ENCODE measurements at places on chromosomes 13 and 19.

DNA sequence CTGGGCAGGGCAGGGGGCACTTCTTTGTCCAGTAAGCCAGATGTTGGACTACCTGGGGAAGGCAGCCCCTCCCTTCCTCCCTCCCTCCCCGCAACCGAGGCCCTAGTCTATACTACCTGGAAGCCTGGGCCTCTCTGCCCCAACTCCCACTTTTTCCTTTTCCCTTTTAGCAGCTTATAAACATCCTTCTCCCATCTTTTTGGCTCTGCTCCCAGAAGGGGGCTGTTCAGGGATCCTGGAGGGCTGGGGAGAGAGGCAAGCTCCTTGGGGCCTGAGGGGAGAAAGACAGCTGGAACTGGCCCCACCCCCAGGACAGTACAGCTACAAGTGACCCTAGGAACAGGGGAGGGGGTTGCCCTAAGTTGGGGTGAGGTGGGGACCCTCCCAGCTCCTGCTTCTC is 44.9 kb downstream of the LYL1 start:
- DNase-seq = no peak

GRCh38 chr13:110651726-110652230 is 36.4 kb downstream of the NAXD start:
- no peak for DNase-seq

GRCh38 chr13:110869805-110870706 is 44.8 kb downstream of the ANKRD10 start:
- DNase-seq = peak; percentile 77

DNA sequence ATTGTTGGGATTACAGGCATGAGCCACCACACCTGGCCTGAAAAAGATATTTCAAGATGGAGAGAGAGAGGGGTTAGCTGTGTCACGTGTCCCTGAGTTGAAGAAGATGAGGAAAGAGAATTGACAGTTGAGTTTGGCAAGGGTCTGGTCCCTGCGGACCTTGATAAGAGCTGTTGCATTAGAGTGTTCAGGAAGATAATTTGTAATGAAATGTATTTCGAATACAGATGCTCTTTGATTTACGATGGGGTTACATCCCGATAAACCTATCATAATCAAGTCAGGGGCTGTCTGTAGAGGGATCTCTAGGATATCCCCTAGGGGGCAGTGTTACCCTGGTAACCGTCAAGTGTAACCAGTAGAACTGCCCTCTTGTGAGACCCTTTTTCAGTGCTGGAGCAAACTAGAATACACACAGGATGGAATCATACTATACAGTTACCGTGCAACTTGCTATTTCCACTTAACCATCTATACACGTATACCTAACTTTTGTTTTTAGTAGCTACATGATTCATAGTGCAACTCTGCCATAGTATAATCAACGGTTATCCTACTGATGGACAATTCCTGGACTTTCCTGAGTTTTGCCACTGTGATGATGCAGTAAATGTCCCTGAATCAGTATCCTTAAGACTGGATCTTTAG is 1.5 kb upstream of the ELOF1 start:
- peak; percentile 74 for DNase-seq

- no peak for DNase-seq
These were observed 6.1 kb upstream of the KLK8 start for GRCh38 chr19:51007488-51007887.

- no peak for DNase-seq
These were observed 21.3 kb upstream of the F7 start for GRCh38 chr13:113084094-113084942.

DNA sequence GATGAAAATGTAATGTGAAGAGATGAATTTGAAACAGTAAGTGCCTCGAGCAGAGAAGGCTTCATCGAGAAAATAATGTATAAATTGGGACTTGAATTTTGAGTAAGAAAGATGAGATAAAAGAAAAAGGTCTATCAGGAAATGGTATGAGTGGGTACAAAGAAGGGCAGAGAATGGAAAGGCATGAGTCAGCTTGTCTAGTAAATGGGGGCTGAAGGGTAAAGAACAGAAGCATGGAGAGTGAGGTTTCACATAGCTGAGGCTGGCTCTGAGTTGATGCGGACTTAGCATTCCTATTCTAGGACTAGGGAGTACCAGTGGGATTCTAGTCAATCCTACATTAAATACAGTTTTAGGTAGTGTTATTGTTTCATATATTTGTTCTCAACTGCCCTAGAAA is 85.8 kb downstream of the ZC3H13 start:
- DNase-seq = no peak

DNA sequence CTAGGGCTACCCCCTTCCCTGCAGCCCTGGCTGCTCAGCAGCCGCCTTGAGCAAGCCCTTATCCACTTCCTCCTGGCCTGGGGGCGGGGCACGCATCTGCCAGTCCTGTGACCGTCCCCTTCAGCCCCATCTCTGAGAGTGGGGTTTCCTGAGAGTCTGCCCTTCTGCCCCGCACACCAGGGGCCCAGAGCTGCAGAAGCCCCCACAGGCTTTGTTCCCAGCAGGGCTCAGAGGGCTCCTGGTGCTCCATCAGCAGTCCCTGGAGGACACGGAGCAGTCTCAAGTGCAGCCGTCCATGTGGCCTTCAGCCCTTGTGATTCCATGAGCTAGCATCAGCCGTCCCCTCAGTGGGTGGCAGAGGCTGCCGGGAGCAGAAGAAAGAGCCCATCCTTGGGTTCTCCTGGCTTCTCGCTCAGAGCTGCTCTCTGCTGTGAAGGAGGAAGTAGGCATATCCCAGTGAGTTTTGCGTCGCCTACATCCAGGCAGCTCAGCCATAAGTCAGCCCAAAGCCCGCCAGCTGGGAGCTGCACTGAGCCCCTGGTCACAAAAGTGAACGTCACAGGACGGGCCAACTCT is 16.3 kb downstream of the MYO9B start:
- peak; percentile 70 for DNase-seq

- DNase-seq = no peak
These were observed 3.8 kb downstream of the S1PR2 start for GRCh38 chr19:10227026-10227971.

DNA sequence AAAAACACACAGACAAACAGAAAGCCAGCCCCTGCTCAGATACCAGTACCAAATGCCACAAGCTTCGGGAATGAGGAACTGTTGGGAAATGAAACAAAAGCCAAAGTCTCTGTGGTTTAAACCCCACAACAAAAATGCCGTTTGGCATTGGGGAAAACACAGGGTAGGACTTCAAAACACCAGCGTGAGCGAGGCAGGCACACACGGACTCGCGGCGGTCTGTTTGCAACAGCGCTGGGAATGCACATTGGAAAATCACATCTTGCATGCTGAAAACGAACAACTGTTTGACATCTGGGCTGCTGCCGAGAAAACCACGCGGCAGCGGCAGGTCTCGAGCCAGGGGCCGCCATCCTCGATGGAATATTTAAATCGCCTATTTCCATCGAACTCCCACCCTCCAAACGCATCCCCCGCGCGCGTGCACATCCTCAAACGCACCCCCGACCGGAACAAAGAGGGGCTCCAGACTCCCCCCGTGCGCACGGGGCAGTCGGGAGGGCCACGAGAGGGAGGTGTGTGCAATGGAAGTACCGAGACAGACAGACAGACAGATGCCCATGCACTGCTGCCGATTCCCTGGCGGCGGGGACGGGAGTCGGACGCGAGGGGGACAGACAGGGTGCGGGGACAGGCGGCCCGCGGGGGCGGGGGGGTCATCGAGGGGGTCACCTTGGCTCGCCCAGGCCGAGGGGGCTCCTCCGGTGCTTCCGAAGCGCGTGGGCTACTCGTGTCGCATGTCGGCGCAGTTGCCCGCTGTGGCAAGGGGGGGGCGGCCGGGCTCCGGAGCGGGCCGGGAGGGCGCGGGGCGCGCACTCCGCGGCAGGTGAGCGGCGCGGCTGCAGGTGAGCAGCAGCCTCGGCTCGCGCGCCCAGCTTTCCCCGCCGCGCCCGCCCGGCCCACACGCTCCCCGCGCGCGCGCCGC is at the start of gene GPR12:
TSS of gene GPR12 (minus strand) at position 880 of the 925 bp plus-strand sequence. CDS start 959 bp downstream, outside the sequence.
- no peak for DNase-seq

GRCh38 chr19:40612831-40613689 is 11.9 kb downstream of the LTBP4 start:
- DNase-seq = peak; percentile 69

DNA sequence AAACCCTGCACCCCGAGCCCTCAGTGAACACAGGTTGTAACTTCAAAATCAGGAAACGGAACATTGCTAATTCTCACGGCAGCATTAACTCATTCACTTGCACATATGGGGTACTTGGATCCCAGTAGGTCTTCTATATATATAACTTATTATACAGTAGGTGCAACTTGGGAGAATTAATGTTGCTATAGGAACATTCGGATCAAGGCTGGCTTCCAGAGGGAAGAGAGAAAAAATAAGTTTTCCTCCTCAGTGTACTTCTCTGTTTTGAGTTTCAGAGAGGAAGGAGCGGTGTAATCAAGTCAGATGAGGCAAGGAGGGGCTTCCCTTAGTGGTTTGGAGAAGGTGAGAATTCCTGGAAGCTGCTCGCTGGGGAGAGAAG is 90.9 kb upstream of the ZNF507 start:
- DNase-seq = no peak

DNA sequence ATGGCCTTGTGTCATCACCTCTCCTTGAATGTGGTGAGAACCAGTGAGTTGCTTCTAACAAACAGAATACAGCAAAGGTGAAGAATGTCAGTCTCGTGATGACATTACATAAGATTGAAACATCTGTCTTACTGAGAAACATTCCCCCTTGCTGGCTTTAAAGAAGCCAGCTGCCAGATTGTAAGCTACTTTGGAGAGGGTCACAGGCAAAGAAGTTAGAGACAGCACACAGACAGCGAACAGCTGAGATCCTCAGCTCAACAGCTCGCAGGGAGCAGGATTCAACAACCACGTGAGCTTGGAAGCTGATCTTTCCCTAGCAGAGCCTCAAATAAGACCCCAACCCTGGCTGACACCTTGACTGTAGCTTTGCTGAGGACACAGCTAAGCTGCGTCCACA is 367.9 kb downstream of the LIG4 start:
- DNase-seq = no peak

DNA sequence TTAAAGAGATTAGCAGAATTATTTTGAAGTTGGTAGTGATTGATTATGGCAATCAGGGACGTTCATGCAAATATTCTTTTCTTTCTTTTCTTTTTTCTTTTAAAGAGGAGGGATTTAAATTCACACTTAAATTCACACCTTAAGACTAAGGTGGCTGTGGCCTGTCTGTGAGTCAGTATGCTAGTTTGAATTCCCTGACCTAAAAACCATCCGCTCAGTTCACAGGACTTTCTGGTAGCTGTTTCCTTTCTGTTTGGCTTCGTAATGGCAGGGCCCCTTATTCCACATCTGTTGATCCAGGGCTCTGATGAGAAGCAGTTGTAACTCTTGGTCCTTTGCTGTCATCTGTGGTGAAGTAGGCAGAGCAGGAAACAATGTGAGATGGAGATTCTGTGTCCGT is 7.5 kb downstream of the TNFSF11 start:
- DNase-seq = no peak

DNA sequence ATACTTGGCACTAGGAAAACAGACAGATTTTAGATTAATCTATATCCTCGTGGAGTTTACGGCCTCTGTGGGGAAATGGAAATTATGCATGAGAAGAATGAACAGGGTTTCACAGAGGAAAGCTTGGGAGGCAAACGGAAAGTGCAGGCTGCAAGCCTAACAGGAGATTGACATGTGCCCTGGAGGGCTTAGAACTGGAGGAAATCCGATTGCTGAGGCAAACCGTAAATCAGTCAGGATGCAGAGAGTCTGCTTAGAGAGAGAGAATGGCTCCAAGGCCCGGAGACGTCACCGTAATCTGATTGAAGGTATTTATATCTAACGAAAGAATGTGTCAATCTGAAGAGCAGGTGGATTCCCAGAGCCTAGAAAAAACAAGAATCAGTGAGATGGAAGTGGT is 143.2 kb downstream of the KATNAL1 start:
- DNase-seq = no peak
